ENCODE measurements at places on chromosomes 12 and 14.

- no peak for DNase-seq
These were observed 32.4 kb downstream of the FERMT2 start for GRCh38 chr14:52918486-52918885.

DNA sequence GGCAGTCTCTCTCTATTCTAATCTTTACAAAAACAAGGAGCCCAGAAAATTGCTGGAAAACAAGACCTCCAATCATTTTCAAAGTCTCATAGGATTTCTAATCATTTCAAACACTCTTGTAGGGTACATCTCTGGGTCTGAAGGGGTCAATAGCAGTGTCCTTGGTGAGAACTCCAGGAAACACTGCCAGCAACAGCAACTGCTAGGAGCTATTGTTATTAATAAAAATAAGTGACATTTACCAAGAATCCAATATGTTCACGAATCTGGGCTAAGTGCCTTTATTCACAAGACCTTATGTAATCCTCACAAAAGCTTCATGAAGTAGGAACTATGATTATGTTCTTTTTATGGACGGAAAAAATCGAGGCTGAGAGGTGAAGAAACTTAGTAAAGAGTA, 72.8 kb downstream of the TTC7B start:
- DNase-seq = no peak

DNA sequence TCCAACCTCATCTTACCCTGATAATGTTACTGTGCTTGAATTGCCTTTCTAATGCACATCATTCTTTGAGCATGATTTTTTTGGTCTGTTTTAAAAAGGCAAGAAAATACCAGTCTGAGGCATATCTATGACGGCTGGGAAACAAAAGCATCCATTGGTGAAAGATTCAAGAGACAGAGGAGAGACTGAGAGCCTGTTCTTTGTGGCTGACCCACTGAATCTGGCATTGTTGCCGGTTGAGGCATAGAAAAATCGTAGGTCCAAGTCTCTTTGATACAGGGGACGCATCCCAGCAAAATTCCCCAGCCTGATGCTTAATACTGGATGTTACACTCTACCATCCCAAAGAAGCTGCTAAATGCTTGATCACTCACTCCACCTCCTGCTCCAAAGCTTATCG, 2.9 kb upstream of the KLHL42 start:
- no peak for DNase-seq

- no peak for DNase-seq
These were observed 57.8 kb upstream of the ARHGAP5 start for GRCh38 chr14:32019276-32019675.

DNA sequence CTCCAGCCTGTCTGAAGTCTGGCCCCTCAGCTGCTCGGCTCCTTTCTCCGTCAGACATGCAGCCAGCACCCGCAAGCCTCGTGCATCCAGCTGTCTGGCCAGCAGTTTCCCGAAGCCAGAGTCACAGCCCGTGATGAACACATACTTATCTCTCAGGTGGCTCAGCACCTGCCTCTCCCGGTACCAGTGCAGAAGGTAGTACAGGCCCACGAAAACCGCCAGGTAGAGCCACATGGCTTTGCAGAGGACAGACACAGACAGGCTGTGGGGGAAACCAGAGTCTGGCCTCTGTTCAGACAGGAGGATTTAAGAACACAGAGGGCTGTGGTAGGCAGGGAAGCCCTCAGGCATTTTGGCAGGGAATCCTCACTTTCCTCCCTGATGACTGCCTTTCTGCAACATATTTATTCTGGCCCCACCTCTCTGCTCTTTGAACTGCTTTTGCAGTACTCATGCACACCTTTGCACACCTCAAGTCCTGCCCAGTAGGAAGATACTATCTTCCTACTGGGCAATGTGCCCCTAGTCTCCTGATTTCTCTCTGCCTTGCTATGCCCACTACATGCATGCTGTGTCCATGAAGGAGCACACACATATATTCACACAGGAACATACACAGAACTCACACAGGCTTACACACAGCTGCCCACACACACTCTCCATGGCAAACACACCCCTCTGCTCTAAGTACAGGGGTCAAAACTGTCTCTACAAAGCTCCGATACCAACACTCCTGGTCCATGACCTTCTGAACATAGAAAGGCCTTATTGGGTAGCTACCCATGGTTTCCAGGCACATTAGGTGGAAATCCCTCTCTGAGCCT, at the start of gene RDH16:
Gene RDH16 (minus strand): TSS at position 380 of the 824 bp plus-strand sequence. CDS start 146 bp downstream, at position 234.
- DNase-seq = no peak

DNA sequence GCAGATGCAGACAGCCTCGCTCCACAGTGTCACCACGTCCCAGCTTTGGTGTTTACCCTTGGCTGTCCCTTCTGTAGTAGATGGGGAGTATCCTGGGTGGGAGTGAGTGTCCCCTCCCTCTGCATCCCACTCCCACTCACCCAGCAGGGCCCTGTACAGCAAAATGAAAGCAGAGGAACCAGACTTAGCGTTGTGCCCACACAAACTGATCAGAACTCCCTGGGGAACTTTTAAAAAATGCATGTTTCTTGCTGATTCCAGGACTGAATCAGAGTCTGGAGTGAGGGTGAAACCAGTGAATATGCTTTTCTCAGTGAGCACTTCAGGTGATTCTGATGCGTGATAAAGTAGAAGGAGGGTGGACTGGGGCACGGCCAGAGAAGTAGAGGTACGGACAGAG, 2.9 kb downstream of the ACVRL1 start:
- DNase-seq = no peak

- no peak for DNase-seq
These were observed 36.3 kb upstream of the CFL2 start for GRCh38 chr14:34750670-34751069.

DNA sequence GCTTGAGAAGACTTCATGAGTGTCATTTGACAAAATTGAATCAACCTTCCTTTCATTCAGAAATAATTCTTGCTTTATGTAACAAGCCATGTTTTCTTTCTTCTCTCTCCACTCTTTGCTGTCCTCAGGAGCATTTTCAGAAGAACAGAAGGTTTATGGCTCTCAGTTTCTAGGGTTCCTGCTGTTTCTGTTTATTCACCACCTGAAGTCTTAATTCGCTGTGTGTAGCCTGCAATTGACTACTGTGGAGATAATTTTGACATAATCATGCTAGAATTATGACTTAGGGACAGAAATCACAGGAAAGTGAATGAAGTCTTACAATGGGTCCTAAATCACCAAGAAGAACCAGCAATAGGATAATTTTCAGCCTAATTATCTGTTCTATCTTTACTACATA, 7.2 kb upstream of the PLEKHG7 start:
- no peak for DNase-seq

- no peak for DNase-seq
These were observed 9.0 kb upstream of the YLPM1 start for GRCh38 chr14:74754157-74754556.

DNA sequence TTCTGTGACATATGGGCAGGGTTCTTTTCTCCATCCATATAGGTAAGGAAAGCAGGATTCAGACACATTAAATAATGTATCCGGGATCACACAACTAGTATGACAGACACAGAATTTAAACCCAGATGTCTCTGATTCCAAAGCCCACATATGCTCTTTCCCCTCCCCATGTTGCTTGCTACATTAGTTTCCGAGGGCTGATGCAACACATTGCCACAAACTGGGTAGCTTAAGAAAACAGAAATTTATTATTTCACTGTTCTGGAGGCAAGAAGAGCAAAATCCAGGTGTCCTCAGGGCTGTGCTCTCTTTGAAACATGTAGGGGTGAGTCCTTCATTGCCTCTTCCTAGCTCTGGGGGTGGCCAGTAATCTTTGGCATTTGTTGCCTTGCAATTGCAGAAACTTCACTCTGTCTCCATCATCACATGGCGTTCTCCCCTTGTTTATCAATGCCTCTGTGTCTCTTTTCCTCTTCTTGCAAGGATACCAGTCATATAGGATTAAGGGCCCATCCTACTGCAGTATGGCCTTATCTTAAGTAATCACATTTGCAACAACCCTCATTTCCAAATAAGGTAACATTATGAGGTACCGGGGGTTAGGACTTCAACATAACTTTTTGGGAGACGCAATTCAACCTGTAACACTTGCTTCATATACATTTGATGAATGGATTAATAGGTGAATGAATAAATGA, 83.0 kb upstream of the CCND2 start:
- DNase-seq = no peak

GRCh38 chr12:121240062-121240420, 30.1 kb downstream of the P2RX4 start:
- no peak for DNase-seq

DNA sequence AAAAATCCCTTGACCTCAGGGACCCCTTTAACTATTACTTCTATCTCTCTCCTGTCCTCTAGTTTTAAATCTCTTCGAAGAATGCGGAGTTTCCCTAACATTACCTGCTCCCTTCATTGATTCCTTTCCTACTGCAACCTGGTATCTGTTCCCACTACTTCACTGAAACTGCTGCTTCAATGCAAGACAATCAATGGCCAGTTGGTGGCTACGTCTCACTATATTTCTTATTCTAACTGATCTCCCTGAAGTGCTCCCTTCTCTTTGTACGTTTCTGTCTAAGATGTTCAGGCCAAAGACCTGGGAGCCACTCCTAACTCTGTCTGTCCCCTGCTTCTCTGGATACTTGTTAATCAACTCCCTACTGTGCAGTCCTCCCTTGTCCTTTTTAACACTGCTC, 10.3 kb upstream of the KCNA1 start:
- DNase-seq = no peak

GRCh38 chr12:111443586-111443985, 37.9 kb downstream of the SH2B3 start:
- DNase-seq = no peak

DNA sequence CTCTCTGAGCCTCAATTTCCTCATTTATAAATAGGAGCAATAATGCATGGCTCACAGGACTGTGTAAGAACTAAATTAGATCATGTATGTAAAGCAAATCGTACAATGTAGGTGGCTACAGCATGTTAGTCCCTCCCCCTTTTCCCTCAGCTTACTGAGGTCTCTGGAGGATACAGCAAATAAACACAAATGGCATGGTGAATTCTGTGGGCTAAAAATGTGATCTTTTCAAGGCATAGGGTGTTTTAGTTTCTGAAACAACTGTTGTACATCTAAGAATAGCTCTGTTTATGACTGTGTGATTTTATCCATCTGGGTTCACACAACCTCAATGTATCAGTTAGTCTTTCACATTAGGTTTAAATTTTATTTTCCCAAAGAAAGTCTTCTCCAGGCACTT, 121.2 kb upstream of the PLEKHG7 start:
- DNase-seq = no peak

- DNase-seq = no peak
These were observed 147.8 kb upstream of the TMCC3 start for GRCh38 chr12:94798113-94798512.

DNA sequence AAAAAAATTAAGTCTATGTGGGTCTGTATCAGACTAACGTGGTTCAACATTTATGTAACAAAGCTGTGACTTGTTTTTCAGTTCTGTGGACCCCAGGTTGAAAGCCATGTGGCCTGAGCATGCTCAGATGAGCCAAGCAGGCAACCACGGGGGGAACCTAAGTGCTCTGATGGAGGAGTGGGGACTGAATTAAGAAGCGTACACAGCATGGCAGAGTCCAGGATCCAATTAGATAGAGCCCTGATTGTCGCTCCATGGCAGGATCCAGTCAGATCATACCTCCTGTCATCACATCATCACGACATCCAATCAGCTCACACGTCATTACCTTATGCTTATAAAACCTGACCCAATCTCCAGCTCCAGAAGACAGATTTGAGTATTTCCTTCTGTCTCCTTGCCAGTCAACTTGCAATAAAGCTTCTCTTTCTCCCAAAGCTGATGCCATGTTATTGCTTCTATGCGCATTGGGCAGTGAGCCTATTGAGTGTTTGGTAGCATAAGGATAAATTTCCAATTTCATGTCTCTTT, 1013.1 kb upstream of the TMEM132C start:
- no peak for DNase-seq

GRCh38 chr14:32434880-32435279, 105.8 kb downstream of the AKAP6 start:
- DNase-seq = no peak

- DNase-seq = no peak
These were observed 345.0 kb downstream of the LRIG3 start for GRCh38 chr12:58575256-58575655.

DNA sequence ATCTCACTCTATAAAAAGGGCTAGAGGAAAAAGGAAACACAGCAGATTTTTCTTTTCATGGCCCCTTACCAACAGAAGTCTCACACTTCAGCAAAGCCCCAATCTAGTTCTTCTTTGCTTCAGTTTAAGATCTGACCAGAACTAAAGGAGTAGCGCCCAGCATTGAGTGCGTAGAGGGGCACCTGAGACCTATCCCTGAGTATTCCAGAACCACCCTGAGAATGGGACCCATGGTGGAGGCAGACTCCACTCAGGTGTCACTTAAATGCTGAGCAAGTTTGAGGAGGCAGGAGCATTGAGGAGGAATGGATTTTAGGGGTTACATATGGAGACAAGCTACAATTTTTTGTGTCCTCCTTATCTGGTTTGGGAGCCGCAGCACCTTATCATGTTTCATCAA, 1.8 kb upstream of the HOXC11 start:
- DNase-seq = no peak

- no peak for DNase-seq
These were observed 67.6 kb downstream of the GTF2A1 start for GRCh38 chr14:81153187-81153586.

- DNase-seq = no peak
These were observed 6.4 kb downstream of the ETV6 start for GRCh38 chr12:11655842-11656241.

- DNase-seq = no peak
These were observed 9.7 kb upstream of the CCDC197 start for GRCh38 chr14:93987376-93987775.

DNA sequence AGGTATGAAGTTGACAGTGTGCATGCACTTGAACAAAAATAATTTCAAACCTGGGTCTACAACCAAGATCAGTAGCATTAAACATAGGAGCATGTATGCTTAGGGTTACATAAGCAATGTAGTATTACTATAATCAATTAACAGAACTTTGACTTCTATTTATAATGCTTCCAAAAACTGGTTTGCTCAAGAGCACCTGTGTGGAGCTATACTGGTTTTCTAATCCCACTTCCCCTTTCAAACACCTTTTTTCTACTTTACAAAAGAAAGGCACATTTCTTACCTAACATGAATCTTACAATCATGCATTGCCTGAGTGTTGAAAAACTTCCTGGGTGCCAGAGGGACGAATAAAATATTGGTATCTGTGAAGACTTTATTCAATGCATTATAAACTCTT, 72.7 kb downstream of the EFCAB11 start:
- no peak for DNase-seq

GRCh38 chr14:91335191-91336092, 82.2 kb downstream of the CCDC88C start:
- DNase-seq = no peak

DNA sequence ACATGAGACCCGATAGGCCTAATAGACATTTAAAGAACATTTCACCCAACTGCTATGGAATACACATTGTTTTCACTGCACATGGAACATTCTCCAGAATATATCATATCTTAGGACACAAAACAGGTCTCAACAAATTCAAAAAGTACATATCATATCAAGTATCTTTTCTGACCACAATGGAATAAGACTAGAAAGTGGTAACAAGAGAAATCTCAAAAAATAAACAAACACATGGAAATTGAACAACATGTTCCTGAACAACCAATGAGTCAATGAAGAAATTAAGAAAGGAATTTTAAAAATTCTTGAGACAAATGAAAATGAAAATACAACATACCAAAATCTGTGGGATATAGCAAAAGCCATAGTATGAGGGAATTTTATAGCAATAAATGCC, 208.1 kb downstream of the PTPRO start:
- DNase-seq = no peak
